ENCODE measurements at places on chromosomes 3 and 15.
A peak's percentile ranks its signal among the peaks of the same experiment; 100 is the strongest.

- DNase-seq: no peak
Measured at GRCh38 chr3:5197022-5197421, 9.5 kb downstream of the EDEM1 start.

DNA sequence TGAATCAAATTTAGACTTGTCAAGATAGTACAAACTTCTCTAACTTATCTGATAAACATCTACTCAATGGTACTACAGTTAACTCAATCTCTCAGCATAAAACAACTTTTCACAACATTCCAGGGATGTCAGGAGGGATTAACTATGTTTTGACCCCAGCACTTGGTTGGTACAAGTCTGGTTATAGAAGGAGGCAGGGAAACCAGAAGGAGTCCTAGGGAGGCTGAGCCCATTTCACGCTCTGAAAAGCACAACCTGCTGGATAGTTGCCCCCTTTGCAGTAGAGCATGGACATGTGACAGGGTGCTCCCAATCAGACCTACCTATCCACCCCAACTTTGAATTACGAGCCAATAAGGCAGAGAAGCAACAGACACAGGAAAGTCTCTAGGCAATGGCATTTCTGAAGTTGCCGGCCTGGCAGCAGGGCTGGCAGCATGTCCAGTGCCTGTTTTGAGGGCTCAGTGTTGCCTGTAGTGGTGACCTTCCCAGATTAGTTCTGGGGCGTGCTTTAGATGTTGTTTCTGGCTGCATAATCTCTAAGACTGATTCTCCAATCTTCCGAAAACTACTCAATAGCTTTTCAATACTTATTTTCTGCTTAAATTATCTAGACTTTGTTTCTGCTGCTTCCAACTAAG, 8.2 kb downstream of the ANKUB1 start:
- no peak for DNase-seq

- DNase-seq: no peak
Measured at GRCh38 chr15:51229907-51230330, 108.5 kb downstream of the CYP19A1 start.

DNA sequence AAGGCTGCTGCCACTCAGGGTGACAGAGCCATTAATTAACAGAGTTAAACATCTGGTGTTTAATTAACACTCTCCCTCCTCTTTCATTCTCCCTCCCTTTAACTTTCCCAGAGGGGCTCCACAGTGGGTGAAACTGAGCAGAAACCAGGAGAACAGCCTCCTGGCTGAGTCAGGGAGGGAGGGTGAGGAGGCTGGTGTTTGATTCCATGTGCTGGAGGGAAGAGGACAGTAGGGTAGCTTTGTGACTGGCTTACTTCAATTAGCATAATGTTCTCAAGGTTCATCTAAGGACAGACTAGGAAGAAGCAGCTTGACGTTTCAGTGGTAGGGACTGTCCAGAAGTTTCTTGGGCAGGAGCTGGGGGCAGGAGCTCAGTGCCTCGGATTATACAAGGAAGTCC, 62.8 kb downstream of the SEMA5B start:
- no peak for DNase-seq

- DNase-seq: no peak
Measured at GRCh38 chr3:16460886-16461285, 52.6 kb downstream of the RFTN1 start.

- DNase-seq: no peak
Measured at GRCh38 chr15:90264671-90265070, 801 bp upstream of the NGRN start.

- no peak for DNase-seq
Measured at GRCh38 chr3:159798951-159799350, 189.7 kb upstream of the IL12A start.

GRCh38 chr3:138567403-138567802, 26.7 kb downstream of the CEP70 start:
- no peak for DNase-seq

- DNase-seq: no peak
Measured at GRCh38 chr3:154040283-154040682, 80.9 kb upstream of the ARHGEF26 start.

DNA sequence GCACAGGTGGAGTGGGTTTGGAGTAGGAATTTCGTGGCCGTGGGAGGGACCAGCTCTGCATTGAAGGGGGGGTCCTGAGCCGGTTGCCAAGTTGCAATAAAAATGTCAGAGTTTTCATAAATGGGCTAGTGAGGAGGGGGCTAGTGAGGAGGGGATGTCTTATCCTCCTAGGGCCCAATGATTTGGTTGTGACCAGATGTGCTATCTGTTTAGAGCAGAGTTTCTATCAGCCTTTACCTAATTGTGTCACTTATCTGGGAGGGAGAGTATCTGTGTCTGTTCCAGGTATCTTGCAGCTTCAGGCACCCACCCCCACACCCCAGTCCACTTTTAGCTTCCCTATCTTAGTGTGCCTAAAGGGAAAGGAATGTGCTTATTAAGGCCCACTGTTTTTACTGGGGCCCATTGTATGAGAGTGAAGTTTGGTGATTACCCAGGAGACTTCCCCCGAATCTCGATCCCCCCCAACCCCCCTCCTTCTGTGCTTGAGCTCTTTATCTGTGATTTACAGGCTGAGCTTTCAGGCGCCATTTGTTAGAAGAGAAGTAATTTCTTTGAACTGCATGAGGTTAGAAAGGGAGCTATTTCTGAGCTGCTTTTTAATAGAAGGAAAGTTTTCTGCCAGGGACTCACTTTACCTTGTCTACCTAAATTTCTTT, 42.6 kb downstream of the PPCDC start:
- no peak for DNase-seq

GRCh38 chr3:149270180-149270579, 48.6 kb upstream of the CP start:
- no peak for DNase-seq

DNA sequence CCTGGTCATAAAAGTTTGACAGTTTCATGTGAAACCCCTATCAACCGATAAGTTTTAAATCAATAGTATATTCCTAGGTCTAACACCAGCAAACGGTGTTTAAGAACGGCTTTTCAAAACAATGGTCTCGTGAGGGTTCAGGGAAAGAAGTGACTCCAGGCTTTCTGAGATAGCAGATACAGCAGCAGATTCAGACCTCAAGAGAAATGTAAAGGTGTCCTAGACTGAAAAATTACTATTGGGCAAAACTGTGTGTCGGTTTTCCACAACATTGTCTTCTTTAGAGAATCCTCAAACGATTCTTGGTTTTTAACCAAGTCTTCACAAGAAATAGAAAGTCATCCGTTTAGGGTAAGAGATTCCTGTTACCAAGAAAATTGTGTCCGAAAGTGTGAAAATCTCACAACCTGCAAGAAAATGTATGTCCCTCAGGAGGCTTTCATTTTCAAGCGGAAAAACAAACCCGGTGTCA, 1.2 kb downstream of the SETD2 start:
- no peak for DNase-seq

DNA sequence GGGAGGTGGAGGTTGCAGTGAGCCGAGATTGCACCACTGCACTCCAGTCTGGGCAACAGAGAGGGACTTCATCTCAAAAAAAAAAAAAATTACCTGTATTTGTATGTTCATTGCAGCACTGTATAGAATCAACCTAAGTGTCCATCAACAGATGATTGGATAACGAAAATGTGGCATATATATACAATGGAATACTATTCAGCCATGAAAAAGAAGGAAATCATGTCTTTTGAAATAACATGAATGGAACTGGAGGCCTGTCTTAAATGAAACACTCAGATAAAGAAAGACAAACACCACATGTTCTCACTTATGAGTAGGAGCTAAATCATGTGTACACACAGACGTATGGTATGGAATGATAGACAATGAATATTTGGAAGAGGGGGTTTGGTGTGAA, 59.4 kb upstream of the MEF2A start:
- DNase-seq: no peak

DNA sequence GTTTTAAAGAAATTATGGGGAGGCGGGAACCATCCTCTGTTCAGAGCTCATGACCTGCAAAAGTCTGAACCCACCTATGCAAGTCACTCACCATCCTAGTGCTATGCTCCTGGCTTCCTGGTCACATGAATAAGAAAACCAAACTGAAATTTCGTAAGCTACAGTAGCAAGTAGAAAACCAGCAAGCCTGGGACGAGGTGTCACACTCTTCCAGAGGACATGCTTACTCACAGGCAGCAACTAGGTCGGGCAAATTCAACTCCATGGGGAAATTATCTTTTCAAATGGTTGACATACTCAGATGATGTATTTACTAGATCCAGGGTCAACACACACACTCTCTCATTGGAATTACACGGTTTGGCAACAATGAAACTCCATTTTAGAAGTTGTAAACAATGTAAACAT, 31.3 kb downstream of the LDHAL6B start:
- DNase-seq: no peak

GRCh38 chr3:179299316-179299715, 23.5 kb upstream of the ZNF639 start:
- no peak for DNase-seq

GRCh38 chr15:66682865-66683264, 19.2 kb upstream of the SMAD6 start:
- DNase-seq: no peak

DNA sequence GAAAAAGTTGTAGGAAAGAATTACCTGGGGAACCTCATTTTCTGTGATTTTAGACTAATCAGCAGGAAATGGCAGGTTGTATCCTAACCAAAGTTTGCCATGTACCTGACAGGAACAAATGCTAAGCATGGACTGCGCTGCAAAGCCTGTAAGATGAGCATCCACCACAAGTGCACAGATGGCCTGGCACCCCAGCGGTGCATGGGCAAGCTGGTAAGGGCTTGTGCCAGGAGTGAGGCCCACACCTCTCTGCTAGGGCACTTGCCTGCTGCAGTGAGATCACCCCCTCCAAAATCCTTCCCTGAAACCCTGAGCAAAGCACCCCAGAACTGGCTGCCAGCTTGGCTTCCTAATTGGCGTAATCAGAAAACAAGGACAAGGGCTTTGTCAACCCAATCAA, 102.6 kb downstream of the STAC start:
- DNase-seq: no peak

DNA sequence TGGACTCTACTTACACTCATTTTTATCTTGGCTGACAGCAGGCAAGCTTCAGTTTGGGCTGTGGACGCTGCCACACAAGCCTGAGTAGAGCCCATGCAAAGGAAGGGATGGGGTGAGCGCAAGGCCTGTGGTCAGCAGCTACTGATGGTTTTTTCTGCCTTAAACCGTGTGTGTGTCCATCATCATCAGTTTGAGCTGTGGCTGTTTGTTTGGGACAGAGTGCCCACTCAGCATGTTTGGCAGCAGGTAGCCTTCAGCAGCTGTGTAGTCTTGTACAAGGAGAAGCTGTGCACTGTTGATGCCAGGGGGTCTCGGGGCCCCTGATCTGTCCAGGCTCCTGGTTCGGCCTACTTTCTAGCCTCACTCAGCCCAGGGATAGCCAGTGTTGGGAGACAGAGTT, 3.5 kb downstream of the RBM15B start:
- no peak for DNase-seq

- DNase-seq: no peak
Measured at GRCh38 chr3:195072916-195073564, 197.9 kb downstream of the XXYLT1 start.

DNA sequence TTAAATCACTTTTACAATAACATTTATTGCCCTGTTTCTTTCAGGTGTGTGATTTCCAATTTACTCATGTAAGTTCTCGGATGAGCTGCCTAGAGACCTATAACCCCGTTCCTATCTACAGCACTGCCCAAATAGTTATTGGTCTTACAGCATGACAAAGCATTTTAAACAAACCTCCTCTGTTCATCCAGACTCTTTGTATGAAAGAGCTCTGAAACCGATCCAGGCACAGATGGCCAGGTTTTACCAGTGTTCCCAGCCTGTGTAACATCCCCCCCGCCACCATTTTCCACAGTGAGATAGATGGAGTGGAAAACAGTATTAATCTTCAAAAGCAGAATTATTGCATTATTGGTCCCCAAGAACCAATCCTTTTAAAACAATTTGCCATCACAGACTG, 59.0 kb upstream of the SPTSSB start:
- DNase-seq: no peak

- DNase-seq: no peak
Measured at GRCh38 chr3:66303491-66303901, 82.7 kb downstream of the SLC25A26 start.

GRCh38 chr3:100455841-100456550, 36.4 kb upstream of the TMEM45A start:
- no peak for DNase-seq

DNA sequence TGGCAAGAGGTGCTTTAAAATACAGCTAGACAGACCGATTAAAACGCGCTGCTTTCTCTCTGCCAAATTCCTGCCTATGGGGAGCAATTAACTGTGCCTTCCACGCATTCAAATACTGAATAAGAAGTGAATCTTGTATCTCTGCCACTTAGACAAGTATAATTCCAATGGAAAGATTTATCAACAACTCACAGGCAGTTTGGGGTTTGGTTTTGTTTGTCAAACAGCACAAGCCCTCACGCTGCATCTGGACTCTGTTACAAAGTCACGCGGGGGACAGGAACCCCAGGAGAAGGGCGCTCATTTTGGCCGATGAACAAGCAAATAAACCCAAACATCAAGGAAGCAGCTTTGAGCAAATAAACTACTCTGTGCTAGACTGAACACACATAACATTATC, 61.8 kb upstream of the TMCO5A start:
- DNase-seq: no peak

GRCh38 chr3:111729087-111729846, 129.8 kb upstream of the PHLDB2 start:
- DNase-seq: peak; percentile 18

DNA sequence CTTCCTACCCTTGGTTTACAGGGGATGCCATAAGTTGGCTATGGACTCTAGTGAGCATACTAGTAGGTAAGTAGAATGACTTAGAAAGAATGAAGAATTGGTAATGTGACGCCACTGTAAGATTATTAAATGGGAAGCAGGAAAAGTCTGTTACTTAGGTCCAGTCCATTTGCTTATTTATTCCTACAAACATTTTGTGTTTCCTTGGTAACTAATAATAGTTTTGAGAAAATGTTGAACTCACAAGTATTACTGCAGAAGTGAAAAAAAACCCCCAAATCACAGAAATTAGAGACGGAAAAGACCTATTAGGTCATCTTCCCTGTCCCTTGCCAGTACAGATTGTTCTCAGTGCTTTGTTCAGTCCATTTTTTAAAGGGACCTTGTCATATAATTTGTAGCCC, 63.5 kb downstream of the CMSS1 start:
- DNase-seq: no peak

GRCh38 chr3:134640872-134641470, 9.9 kb downstream of the KY start:
- DNase-seq: no peak

DNA sequence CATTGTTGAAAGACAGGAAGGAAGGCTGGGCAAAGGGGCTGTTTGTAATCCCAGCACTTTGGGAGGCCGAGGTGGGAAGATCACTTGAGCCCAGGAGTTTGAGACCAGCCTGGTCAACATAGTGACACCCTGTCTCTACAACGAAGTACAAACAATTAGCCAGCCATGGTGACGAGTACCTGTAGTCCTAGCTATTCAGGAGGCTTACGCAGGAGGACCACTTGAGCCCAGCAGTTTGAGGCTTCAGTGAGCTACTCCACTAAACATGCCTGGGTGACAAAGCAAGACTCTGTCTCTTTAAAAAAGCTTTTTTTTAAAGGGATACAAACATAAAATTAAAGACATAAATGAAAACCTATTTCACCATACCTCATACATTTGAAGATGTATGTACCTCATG, 11.1 kb downstream of the SERP1 start:
- no peak for DNase-seq

GRCh38 chr3:180250172-180250571, 213.4 kb upstream of the PEX5L start:
- DNase-seq: no peak

- DNase-seq: no peak
Measured at GRCh38 chr15:85306946-85307686, 73.3 kb upstream of the AKAP13 start.
